Glutamatergic neuron (in vitro differentiated cells): ENCODE measurements at places on chromosomes 16 and 17. TPM values are rescaled to one million over a fixed set of nuclear protein-coding genes. Genes with fewer than 3 reads are reported as not detected.

CDH16 gene
- total RNA-seq: not detected

KLHL10 gene
- total RNA-seq: not detected

TBC1D3I gene
- 3.0 TPM for total RNA-seq

CCDC102A gene
- not detected for total RNA-seq

HAS3 gene
- 0.42 TPM for total RNA-seq

MFAP4 gene
- 37.7 TPM for total RNA-seq

WFDC1 gene
- 0.93 TPM for total RNA-seq

DCXR gene
- total RNA-seq: 89.5 TPM

ESRP2 gene
- total RNA-seq: not detected

KCTD19 gene
- total RNA-seq: 1.0 TPM

PPL gene
- 4.7 TPM for total RNA-seq

CYB5D1 gene
- 9.2 TPM for total RNA-seq

ZFP3 gene
- total RNA-seq: 4.9 TPM

TERB1 gene
- total RNA-seq: 0.39 TPM

LITAFD gene
- not detected for total RNA-seq

CBX2 gene
- total RNA-seq: 78.8 TPM

GFAP gene
- total RNA-seq: not detected

NECAB2 gene
- 112 TPM for total RNA-seq

TMEM204 gene
- total RNA-seq: 0.22 TPM

ATPAF2 gene
- total RNA-seq: 34.7 TPM

C16orf92 gene
- not detected for total RNA-seq

RNF43 gene
- total RNA-seq: not detected

TRIM47 gene
- total RNA-seq: 2.1 TPM

CCDC200 gene
- total RNA-seq: not detected

NOG gene
- not detected for total RNA-seq

SDR42E2 gene
- not detected for total RNA-seq

WFIKKN1 gene
- 61.9 TPM for total RNA-seq

SLC22A31 gene
- 3.9 TPM for total RNA-seq

SDR42E1 gene
- total RNA-seq: 0.20 TPM

CD68 gene
- total RNA-seq: not detected

PHF23 gene
- total RNA-seq: 72.3 TPM

KRTAP4-7 gene
- not detected for total RNA-seq

EME1 gene
- 4.7 TPM for total RNA-seq

PDILT gene
- not detected for total RNA-seq

KRT33A gene
- total RNA-seq: not detected

AGRP gene
- not detected for total RNA-seq

TTYH2 gene
- total RNA-seq: 121 TPM

CFAP97D1 gene
- not detected for total RNA-seq

SOST gene
- not detected for total RNA-seq

DYNC1LI2 gene
- 269 TPM for total RNA-seq

CTRB1 gene
- total RNA-seq: not detected

CEP20 gene
- 20.3 TPM for total RNA-seq

ST6GALNAC1 gene
- total RNA-seq: not detected

FZD2 gene
- total RNA-seq: 1.3 TPM

C16orf46 gene
- 1.0 TPM for total RNA-seq

USP6 gene
- 4.7 TPM for total RNA-seq

RAB37 gene
- 2.1 TPM for total RNA-seq

ERBB2 gene
- total RNA-seq: 14.5 TPM

ANKRD13B gene
- total RNA-seq: 123 TPM

ANKRD40CL gene
- not detected for total RNA-seq

PRDM7 gene
- total RNA-seq: not detected

CCDC57 gene
- 40.7 TPM for total RNA-seq

IRF8 gene
- 1.0 TPM for total RNA-seq
